Activated CD4-positive, alpha-beta T cell treated with anti-CD3 and anti-CD28 coated beads, Interleukin-2, amount 10 ng/mL, durations not matched to agents 24 days and 14 days (primary cell): ENCODE measurements at places on chromosomes 4 and X. TPM values are rescaled to one million over a fixed set of nuclear protein-coding genes. Genes with fewer than 3 reads are reported as not detected.

The CHRNA9 gene
- not detected in 2 replicates for total RNA-seq

The HELT gene
- total RNA-seq = not detected in 2 replicates

The IL2 gene
- 965 and 976 TPM in 2 replicates for total RNA-seq

The SLC38A5 gene
- 195 and 210 TPM in 2 replicates for total RNA-seq

The SERTM2 gene
- not detected in 2 replicates for total RNA-seq

The CDS1 gene
- not detected in 2 replicates for total RNA-seq

The KIT gene
- total RNA-seq = 0.12 and 0.36 TPM in 2 replicates

The PABPC4L gene
- not detected in 2 replicates for total RNA-seq

The SPANXN4 gene
- total RNA-seq = not detected in 2 replicates

The MAGEB1 gene
- total RNA-seq = not detected in 2 replicates

The SASH3 gene
- 115 and 116 TPM in 2 replicates for total RNA-seq

The MAGED4B gene
- total RNA-seq = 0.28 and 0.52 TPM in 2 replicates

The SMARCA1 gene
- total RNA-seq = not detected in 2 replicates

The CT83 gene
- total RNA-seq = not detected in 2 replicates

The RAB33A gene
- total RNA-seq = 20.6 and 21.0 TPM in 2 replicates

The PTCHD1 gene
- total RNA-seq = not detected in 2 replicates

- no peak for DNase-seq
- no peaks in the 10 kb centered on the region for H3K4me1 ChIP-seq
- H3K4me3 ChIP-seq = no peak overlapping the region
These were observed 67.5 kb downstream of the NEUROG2 start for GRCh38 chr4:112448306-112449132.

DNA sequence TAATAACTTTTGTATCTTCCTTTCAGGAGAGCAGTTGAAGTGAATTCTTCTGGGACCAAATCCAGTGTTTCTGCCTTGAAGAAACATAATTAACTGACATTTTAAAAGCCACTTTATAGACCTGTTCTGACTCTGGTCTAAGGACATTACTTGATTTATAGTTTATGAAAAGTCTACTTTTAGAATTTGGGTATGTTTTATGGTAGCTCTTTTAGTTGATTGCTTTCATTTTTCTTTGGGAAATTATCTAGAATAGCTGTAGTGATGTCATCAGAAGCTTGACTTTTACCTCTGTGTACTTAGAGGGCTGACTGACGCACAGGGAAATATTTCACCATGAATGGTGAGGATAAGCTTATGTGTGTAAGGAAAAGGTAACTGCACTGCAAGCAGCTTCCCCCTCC is 131.8 kb upstream of the LIMCH1 start:
- no peak overlapping the region for H3K4me3 ChIP-seq
- no peaks in the 10 kb centered on the region for H3K27me3 ChIP-seq
- DNase-seq = no peak
- H3K36me3 ChIP-seq = no peaks in the 10 kb centered on the region

DNA sequence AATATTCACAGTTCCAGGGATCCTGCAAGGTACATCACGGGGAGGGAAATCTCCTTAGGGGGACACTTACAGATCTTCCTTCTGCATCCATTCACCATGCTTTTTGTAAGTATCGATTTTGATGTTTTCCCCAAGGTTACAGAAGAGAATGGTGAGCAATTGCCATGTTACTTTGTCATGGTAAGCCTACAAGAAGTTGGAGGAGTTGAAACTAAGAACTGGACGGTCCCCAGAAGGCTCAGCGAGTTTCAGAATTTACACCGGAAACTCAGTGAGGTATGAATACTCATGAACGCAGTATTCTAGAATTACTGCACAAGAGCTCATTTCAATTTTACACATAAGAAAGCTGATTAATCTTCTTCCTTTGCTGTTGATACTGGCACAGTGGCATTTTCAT is 53.9 kb downstream of the LRP2BP start:
- H3K4me1 ChIP-seq = peaks cover 43% of the 10 kb centered on the region
- no peak for DNase-seq
- no peaks in the 10 kb centered on the region for H3K27me3 ChIP-seq
- no peak overlapping the region for H3K27ac ChIP-seq

GRCh38 chr4:10684631-10685030 is at the start of gene CLNK:
Gene CLNK (minus strand): TSS chr4:10684768. CDS start chr4:10667869, 16,899 bp downstream.
- H3K36me3 ChIP-seq = peaks cover 3% of the 10 kb centered on the region
- H3K4me3 ChIP-seq = no peak within 1 kb of the TSS
- no peak for DNase-seq
- H3K27me3 ChIP-seq = no peaks in the 10 kb centered on the region
- peaks cover 7% of the 10 kb centered on the region for H3K4me1 ChIP-seq

DNA sequence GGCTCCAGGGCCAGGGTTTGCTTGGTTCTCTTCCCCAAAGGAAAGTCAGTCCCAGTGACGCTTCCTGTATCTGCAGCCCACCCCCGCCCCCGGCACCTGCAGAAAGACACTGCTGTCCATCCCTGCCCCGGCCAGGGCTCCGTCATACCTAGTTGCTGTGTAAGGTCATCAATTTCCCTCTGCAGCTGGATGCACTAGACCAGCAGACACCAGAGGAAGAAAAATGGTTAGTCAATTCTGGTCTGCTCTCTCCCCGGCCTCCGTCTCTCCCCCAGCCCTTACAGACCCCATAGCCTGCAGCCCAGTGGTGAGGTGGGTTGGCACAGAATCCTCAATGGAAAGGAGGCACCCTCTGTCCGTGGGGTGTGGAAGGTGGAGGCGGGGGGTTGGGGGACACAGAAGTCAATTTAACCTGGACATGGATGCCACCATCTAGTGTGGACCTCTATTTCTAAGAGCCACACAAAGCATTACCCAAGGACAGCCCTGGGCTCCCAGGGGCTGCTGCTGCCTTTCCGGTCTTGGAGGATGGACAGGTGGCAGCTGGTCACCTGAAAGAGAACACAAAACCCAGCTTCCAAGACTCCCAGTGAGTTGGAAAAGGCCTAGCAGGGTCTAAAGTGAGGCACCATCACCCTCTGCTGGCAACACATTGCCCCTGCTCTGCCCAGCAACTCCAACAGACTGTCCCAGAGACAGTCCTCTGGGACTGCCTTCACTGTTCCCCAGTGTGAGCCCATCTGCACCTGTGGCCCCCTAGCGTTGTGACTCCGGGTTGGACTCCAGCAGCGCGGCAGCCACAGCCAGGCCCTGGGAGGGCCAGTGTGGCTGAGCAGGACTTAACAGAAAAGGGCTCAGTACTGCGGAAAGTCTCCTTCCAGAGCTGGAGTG is 40.2 kb upstream of the NHSL2 start:
- H3K27me3 ChIP-seq = peaks cover 2% of the 10 kb centered on the region
- no peak for DNase-seq
- H3K4me3 ChIP-seq = no peak overlapping the region
- no peak overlapping the region for H3K27ac ChIP-seq
- H3K36me3 ChIP-seq = no peaks in the 10 kb centered on the region

- no peaks in the 10 kb centered on the region for H3K4me1 ChIP-seq
- H3K27ac ChIP-seq = no peak overlapping the region
- no peaks in the 10 kb centered on the region for H3K36me3 ChIP-seq
These were observed 879.3 kb upstream of the SLIT2 start for GRCh38 chr4:19372390-19372789.

DNA sequence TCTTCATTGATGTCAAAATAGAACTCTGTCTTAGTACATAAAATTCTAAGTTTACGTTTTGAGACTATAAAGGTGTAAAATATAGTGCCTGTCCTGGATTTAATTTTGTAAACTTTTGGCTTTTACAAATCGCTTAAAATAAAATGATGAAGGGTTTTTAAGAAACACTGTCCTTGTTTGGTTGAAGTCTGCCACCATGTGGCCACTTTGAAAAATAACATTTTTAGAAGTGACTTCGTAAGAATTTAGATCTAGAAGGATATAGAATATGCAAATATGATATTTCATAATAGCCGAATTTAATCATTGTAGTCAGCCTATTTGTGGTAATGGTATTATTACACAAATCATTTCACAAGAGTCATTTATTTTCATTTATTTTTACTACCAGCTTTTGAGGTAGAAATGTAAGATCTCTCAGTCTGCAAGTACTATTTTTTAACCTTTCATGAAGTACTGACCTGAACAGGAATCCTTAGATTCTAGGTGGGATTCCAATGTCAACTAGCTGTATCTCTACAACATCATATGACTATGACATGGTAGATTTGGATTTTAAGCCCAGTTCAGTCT is 31.0 kb upstream of the FAT4 start:
- no peaks in the 10 kb centered on the region for H3K4me1 ChIP-seq
- no peak overlapping the region for H3K4me3 ChIP-seq

GRCh38 chrX:71458866-71459265 is 74.0 kb upstream of the OGT start:
- peaks cover 64% of the 10 kb centered on the region for H3K36me3 ChIP-seq
- H3K27ac ChIP-seq = no peak overlapping the region
- H3K4me1 ChIP-seq = no peaks in the 10 kb centered on the region
- no peak for DNase-seq
- H3K27me3 ChIP-seq = no peaks in the 10 kb centered on the region
- H3K4me3 ChIP-seq = no peak overlapping the region

DNA sequence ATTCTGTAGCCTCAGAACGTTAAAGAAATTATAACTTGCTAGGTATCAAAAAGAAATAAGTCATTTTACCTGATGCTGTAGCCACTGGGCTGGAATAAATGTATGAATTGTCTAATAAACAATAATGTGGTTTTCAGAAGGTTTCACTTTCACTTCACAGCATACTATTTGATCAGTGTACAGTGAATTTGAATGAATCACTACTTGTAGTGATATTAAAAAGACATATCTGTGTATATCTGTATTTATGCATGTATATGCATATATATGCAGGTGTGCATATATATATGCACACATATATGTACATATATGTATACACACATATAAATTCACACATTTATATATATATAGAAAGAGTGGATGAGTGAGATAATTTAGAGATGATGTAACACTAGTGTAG is 440.0 kb upstream of the PCDH10 start:
- H3K27me3 ChIP-seq = no peaks in the 10 kb centered on the region
- no peak for DNase-seq
- H3K27ac ChIP-seq = no peak overlapping the region
- no peaks in the 10 kb centered on the region for H3K36me3 ChIP-seq
- no peaks in the 10 kb centered on the region for H3K4me1 ChIP-seq
- no peak overlapping the region for H3K4me3 ChIP-seq

DNA sequence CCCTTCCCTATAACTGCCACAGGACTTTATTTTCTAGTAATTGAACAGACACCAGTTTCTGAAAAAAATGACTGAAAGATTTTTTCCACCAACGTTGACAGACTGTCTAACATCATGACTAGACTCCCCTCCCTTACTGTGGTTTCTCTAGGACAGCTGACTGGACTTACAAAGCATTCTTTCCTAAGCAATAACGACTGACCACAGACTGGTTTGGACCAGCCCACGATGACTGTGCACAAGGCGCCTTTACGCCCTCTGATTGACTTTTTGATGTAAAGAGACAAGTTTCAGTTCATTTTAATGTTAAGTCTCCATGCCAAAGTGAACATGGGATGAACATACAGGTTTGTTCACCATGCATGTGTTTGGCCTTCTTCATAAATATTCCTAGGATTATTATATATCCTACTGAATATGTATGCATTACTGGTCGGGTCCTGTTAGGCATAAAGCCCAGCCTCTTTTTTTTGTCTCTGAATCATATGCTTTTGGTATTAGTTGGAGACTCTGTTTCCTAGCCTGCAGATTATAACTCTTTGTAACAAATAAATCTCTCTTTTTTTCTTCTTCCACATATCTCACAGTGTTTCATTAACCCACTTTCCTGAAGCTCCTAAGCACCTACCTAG is 50.5 kb upstream of the UGT2B4 start:
- no peak for DNase-seq
- no peak overlapping the region for H3K4me3 ChIP-seq
- H3K27ac ChIP-seq = no peak overlapping the region
- no peaks in the 10 kb centered on the region for H3K27me3 ChIP-seq

DNA sequence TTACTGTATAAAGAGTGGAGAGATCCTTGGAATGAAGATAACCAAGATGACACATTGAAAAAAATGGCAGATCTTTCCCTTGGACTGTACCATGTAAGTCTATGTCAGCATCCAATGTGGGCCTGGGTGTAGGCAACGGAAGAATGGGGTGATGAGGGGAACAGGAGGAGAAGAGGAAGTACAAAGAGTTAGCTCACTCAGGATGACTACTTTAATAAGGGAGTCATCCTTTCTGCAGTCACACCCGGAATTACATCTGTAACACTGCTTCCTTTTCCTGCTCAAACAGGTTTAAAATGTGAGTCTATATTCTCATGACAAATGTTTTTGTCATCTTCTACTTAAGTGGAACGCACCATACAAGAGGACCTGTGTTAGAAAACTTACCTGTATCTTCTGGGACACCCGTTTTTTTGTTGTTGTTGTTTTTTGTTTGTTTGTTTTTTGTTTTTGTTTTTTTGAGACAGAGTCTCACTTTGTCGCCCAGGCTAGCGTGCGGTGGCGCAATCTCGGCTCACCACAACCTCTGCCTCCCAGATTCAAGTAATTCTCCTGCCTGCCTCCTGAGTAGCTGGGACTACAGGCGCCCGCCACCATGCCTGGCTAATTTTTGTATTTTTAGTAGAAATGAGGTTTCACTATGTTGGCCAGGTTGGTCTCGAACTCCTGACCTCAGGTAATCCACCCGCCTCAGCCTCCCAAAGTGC is 18.0 kb downstream of the HPSE start:
- no peak overlapping the region for H3K4me3 ChIP-seq
- H3K27ac ChIP-seq = no peak overlapping the region
- peaks cover 9% of the 10 kb centered on the region for H3K4me1 ChIP-seq
- no peak for DNase-seq

DNA sequence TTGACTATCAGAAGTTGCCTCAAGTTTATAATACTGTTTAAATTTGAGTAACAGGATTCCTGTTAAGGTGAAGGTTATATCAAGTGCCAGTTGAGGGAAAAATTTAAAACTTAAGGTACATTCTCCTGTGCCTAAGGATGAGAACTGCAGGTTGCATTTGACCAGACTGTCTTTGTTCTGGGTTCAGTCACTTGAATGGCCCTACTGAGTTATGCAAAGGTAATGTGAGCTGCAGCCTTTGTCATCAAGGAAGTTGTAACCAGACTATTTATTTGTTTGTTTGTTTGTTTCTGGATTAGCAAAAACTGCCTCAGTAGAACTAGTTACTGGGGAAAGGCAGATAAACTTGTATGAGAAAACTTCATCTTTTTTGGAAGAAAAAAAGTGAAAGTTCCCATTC is 131.9 kb downstream of the ATOH1 start:
- H3K27me3 ChIP-seq = no peaks in the 10 kb centered on the region
- no peak overlapping the region for H3K27ac ChIP-seq
- H3K4me3 ChIP-seq = no peak overlapping the region
- no peak for DNase-seq
